ENCODE measurements at places on chromosomes 11 and 22.

- no peak for DNase-seq
Observed at GRCh38 chr22:45831394-45831793, 145.6 kb downstream of the WNT7B start.

GRCh38 chr11:9462172-9462799 is 1.5 kb downstream of the ZNF143 start:
- no peak for DNase-seq

DNA sequence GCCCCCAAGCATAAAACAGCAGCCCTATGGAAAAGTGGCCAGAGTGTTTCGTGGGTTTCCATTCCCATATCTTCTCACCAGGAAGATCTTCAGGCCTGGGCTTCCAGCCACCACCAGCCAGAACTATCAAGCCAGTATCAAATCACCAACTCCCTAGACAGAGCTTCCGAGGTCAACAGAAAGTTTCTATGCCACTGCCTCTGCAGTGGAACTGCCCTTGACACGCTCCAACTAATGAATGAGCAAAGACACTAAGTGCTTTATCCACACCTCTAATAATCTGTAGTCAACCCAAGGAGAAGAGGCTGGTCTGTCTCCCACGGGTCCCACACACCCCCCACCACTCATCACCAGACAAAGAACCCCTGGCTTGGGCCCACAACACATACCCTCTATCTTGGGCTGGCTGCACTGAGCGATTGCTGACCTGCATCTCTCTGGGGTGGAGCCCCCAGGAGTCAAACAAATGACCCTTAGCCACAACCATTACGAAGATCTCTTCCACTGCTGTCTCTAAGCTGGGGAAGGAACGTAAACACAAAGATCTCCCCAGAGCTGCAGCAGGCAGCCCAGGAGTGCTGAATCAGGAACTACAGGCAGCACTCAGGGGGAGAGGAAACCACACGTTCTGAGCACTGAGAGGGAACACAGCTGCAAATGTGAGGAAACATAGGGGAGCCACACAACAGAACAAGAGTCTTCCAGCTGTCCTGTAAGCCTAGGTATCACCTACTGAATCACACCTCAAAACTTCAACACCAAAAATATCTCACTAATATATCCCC is 9.7 kb downstream of the OR5AN1 start:
- DNase-seq: no peak

GRCh38 chr11:130703489-130704190 is 212.6 kb downstream of the SNX19 start:
- no peak for DNase-seq

- no peak for DNase-seq
Observed at GRCh38 chr22:26785932-26786331, 128.5 kb downstream of the MIAT start.

Data from MG63 (cell line).